ENCODE measurements at places on chromosomes 12 and 14.

DNA sequence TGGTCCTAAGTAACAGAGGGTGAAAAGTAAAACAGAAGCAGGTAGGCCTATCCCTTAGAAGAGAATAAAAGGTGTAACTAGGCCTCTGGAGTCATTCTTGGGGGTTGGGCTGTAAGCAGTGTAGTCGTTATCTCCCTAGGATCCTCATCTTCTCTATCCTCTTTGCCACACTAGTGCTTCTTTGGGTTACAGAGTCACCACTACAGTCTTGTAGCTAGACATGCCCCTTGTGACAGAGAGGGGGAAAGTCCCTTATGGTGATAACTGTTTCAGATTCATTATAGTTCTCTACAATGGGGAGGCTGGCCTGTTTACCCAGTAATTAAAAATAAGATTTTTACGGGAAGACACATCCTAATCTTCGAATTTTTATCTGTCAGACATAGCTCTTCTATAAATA is 16.4 kb upstream of the SRP54 start:
- no peak for DNase-seq

- DNase-seq, result no peak
Measured at GRCh38 chr12:81416571-81416970, 338.7 kb downstream of the ACSS3 start.

DNA sequence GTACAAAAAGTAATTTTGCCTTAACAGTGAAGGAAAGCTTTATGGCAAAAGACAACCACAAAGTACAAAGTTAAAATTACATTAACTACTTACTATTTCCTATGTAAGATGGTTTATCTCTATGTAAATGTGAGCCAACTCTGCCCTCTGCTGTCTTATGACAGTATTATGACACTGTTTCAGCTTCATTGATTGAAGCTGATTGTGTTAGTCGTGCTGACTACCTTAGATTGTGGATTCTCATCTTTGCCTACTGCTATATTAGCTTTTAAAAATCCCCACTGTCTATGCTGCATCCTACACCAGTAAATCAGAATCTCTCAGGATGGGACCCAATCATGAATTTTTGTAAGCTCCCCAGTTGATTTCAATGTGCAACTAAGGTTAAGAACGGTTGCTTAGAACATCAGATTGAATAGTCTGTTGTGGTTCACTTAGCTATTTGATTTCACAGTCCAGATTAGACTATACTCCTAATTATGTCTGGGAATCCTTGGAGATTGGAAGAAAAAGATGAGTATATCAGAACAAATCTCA is 12.2 kb upstream of the SPTB start:
- peak; percentile 87 for DNase-seq

GRCh38 chr14:102645746-102646440 is 53.4 kb downstream of the RCOR1 start:
- DNase-seq, result no peak

DNA sequence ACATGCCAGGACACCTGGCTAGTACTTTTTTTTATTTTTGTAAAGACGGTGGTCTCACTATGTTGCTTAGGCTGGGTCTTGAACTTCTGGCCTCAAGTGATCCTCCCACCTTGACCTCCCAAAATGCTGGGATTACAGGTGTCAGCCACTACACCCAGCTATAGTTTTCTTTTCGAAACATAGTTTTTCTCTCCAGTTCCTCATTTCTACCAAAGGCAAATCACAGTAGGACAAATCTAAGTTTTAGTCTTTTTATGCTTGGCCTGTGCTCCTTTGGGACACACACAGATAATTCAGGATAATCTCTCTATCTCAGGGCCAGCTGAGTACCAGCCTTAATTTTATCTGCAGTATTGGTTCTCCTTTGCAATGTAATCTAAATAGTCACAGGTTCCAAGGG is 100.7 kb downstream of the KCNMB4 start:
- no peak for DNase-seq

- no peak for DNase-seq
Measured at GRCh38 chr12:93167841-93168492, 209.8 kb upstream of the NUDT4 start.

DNA sequence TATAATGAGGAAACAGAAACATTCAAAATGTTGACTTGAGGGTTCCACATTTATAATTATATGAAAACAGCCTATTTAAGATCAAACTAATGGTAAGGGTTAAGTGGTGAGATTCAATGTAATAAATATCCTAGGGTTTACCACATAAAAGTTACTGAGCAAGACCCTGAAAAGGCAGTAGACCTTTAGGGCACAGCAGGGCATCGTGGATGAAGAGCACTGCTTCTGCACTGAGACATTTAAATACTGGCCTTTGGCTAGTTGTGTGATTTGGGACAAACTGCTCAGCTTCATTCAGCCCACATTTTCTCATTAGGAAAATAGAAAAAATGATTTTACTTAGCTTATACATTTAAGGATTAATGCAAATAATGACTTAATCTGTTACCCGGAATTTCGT is 42.0 kb downstream of the CNTN1 start:
- DNase-seq, result no peak

DNA sequence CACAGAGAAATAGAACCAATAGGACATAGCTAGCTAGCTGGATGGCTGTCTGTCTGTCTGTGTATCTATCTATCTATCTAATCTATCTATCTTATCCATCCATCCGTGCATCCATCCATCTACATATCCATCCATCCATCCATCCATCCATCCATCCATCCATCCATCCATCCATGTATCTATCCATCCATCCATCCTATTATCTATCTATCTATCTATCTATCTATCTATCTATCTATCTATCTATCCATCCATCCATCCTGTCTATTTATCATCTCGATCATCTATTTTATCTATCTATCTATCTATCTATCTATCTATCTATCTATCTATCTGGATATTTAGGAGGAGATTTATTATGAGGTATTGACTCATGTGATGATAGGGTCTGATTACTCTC is 84.9 kb downstream of the DNAH10 start:
- no peak for DNase-seq

DNA sequence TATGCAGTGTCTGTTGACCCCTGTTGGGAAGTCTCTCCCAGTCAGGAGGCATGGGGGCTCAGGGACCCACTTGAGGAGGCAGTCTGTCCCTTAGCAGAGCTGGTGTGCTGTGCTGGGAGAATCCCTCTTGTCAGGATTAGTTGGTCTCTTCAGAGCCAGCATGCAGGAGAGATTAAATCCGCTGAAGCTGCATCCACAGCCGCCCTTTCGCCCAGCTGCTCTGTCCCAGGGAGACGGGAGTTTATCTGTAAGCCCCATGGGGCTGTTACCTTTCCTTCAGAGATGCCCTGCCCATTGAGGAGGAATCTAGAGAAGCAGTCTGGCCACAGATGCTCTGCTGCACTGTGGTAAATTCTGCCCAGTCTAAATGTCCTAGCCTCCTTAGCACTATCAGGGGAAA is 13.1 kb upstream of the KLRC1 start:
- DNase-seq, result no peak
